ENCODE measurements at places on chromosomes 7 and 10. TPM values are rescaled to one million over a fixed set of nuclear protein-coding genes. Genes with fewer than 3 reads are reported as not detected.
A peak's percentile ranks its signal among the peaks of the same experiment; 100 is the strongest.

DNA sequence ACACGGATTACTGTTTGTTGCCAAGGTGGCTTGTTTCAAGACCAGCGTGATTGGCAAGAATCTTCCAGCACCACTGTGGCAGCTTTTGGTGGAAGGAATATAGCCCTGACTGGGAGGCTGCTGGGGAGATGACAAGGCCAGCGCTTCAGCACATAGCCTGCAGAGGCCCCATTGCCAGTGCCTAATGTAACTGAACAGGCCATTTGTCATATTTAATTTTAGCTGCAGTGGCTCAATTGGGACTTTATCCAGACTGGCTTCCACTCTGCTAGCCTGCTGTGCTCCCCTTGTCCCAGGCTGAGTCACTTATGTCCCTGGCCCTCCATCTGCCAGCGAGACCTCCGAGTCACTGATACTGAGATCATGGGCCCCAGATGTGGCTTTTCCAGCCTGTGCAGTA is 483.1 kb downstream of the GALNT17 start:
- no peaks in the 10 kb centered on the region for H3K36me3 ChIP-seq
- DNase-seq = peak; percentile 75
- H3K27ac ChIP-seq = peak overlapping the region; percentile 86
- no peaks in the 10 kb centered on the region for H3K27me3 ChIP-seq
- H3K4me3 ChIP-seq = no peak overlapping the region

Gene ITIH5
- 23.3 TPM for total RNA-seq

Gene PRSS1
- total RNA-seq = 6.3 TPM

DNA sequence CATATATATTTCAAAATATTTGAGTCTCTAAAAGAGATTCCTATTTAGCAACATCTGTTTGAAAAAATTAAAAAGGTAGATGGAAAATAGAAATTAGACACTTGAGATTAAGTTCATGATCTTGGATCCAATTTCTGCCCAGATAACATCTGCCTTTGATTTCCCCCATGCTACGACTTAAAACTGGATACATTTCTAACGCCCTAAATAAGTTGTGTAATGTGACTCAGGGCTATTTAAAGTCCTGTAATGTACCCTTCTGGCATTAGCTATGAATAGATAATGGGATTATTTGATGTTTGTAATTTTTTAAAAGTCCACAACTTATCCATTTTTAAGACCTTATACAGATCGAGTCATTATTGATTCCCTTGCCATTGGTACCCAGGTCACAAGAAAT is 23.4 kb downstream of the CFAP43 start:
- H3K36me3 ChIP-seq = no peaks in the 10 kb centered on the region
- H3K27ac ChIP-seq = no peak overlapping the region
- no peaks in the 10 kb centered on the region for H3K27me3 ChIP-seq
- no peak for DNase-seq

DNA sequence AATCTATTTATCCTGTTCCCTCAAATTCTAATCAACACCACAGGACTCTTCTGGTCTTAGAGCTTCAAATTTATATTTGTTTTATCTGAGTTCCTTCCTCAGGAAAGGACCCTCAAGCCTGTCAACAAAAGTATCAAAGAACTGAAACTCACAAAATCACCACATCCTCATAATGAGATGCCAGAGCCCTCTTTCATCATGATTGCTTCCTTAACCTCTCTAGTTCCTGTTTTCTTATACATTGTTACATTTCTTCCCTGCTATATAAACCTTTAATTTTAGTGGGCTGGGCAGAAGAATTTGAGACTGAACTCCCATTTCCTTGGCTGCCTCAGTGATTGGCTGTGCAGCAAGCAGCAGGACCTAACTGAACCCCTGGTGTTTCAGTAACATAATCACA is 189.7 kb downstream of the ZNF248 start:
- H3K27me3 ChIP-seq = no peaks in the 10 kb centered on the region
- H3K4me3 ChIP-seq = no peak overlapping the region
- H3K4me1 ChIP-seq = no peaks in the 10 kb centered on the region
- no peaks in the 10 kb centered on the region for H3K36me3 ChIP-seq
- no peak overlapping the region for H3K27ac ChIP-seq

DNA sequence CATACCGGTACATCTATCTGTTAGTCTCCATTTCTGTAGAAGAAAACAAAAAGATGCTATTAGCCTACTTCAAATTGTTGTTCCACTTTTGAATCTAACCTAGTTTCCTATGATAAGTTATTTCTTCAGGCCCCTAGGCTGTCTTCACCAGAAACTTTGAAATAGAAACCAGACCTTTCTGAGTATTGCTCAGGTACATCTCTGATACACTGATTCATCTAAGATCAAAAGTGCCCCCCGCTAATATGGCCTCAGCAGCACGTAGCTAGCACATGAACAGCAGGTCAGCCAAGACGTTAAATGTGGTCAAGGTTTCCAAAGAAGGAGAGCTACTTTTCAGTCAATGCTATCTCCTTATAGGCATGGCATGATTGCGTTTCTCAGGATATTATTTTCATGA is 23.6 kb downstream of the CTAGE6 start:
- DNase-seq = no peak
- no peaks in the 10 kb centered on the region for H3K4me1 ChIP-seq
- no peaks in the 10 kb centered on the region for H3K27me3 ChIP-seq
- no peak overlapping the region for H3K27ac ChIP-seq

- H3K4me1 ChIP-seq = no peaks in the 10 kb centered on the region
- H3K27me3 ChIP-seq = no peaks in the 10 kb centered on the region
- no peak for DNase-seq
These were observed 10.6 kb downstream of the CPA4 start for GRCh38 chr7:130303551-130303950.

DNA sequence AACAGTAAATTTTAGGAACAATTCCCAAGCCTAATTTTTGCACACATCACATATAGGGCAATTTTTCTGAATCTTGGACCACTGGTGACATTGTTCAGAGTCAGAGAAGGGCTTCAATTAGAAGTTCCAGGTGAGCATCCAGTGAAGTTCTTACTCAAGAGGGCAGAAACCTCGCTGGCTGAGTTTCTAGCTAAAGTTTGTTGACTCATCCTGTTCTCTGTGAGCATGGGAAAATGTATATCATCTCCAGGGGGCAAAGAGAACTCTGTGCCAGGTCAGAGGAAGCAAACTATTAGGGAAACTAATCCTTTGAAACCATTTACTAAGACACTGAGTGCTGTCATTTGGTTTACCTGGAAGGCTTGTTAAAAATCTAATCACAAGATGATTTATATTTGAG is 695.6 kb upstream of the IGFBP3 start:
- no peaks in the 10 kb centered on the region for H3K36me3 ChIP-seq
- H3K4me3 ChIP-seq = no peak overlapping the region
- H3K27me3 ChIP-seq = no peaks in the 10 kb centered on the region
- no peak overlapping the region for H3K27ac ChIP-seq
- H3K4me1 ChIP-seq = no peaks in the 10 kb centered on the region

GRCh38 chr10:12500381-12501303 is 151.3 kb downstream of the CAMK1D start:
- no peak overlapping the region for H3K4me3 ChIP-seq
- no peaks in the 10 kb centered on the region for H3K27me3 ChIP-seq
- no peaks in the 10 kb centered on the region for H3K36me3 ChIP-seq
- DNase-seq = peak; percentile 20
- H3K4me1 ChIP-seq = peaks cover 10% of the 10 kb centered on the region

- no peaks in the 10 kb centered on the region for H3K36me3 ChIP-seq
- no peak overlapping the region for H3K4me3 ChIP-seq
- peaks cover 3% of the 10 kb centered on the region for H3K4me1 ChIP-seq
- no peak for DNase-seq
- no peak overlapping the region for H3K27ac ChIP-seq
These were observed 148.7 kb downstream of the C7orf25 start for GRCh38 chr7:42763137-42763551.

GRCh38 chr7:90298145-90299038 is 22.7 kb downstream of the FAM237B start:
- no peaks in the 10 kb centered on the region for H3K36me3 ChIP-seq
- no peak for DNase-seq

GRCh38 chr7:46930366-46930765 is 651.5 kb downstream of the TNS3 start:
- no peak overlapping the region for H3K27ac ChIP-seq
- H3K27me3 ChIP-seq = no peaks in the 10 kb centered on the region
- DNase-seq = peak; percentile 48
- H3K36me3 ChIP-seq = no peaks in the 10 kb centered on the region
- no peak overlapping the region for H3K4me3 ChIP-seq

DNA sequence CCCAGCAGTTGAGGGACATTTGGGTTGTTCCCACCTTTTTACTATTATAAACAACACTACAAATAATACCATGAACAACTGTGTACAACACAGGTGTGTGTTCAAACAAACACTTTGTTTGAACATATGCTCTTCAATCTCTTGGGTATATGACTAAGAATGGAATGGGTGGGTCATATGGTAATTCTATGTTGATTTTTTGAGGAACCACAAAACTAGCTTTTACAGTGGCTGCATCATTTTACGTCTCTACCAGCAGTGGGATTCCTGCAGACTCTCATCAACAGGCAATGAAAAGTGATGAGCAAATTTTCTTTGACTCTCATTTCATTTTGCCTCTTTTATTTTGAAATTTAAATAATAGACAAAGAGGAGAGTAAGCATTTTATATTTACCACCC is 116.9 kb upstream of the KLF14 start:
- DNase-seq = no peak
- H3K4me1 ChIP-seq = no peaks in the 10 kb centered on the region
- peaks cover 5% of the 10 kb centered on the region for H3K36me3 ChIP-seq
- H3K4me3 ChIP-seq = no peak overlapping the region
- no peaks in the 10 kb centered on the region for H3K27me3 ChIP-seq
- no peak overlapping the region for H3K27ac ChIP-seq
